ENCODE measurements at places on chromosomes 2 and 18.

DNA sequence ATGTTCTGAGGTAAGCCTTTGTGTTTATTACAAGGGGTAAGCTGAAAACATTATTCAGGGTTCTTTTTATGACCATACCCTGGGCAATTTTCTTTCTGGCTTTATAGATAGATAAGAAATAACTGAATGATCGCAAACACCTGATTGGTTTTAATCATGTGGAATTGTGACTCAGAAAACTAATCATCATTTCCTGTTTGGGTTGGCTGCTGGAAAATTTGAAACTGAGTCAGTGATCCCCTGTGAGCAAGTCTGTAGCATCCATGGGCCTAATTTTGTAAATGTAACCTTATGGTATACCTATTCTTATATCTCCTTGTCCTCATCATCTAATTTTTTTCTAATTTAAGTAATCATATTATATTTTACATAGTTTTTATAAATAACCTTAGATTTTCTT, 34.3 kb downstream of the CCDC68 start:
- DNase-seq, result no peak

GRCh38 chr2:222424276-222424728, at the start of gene SGPP2:
Gene SGPP2, plus strand, starts transcription at chr2:222424543. Its CDS starts 60 bp downstream, at chr2:222424603.
- DNase-seq, result no peak

DNA sequence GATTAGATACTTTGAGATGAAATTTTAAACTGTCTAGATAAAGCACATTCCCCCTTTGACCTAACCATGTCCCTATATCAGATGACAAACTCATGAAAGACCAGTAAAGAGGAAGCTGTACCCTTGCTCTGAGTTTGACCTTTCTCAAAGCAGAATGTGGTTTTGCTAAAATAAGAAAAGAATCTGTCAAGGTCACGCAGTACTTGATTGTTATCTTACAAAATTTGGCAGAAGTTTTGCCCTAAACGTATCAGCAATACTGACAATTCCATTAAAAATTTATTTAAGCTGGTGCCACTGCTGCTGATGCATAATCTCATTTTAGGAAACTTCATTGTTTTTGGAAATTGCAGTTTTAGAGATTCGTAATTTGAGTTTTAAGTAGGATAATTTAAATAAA, 31.2 kb upstream of the GALM start:
- no peak for DNase-seq

GRCh38 chr2:105744909-105745853, at the start of gene NCK2:
Gene NCK2, plus strand, starts transcription at chr2:105744912. Its CDS starts 110,152 bp downstream, at chr2:105855064.
- DNase-seq, result no peak

- no peak for DNase-seq
Observed at GRCh38 chr2:101473911-101474701, 806 bp downstream of the RFX8 start.

- no peak for DNase-seq
Observed at GRCh38 chr2:139045524-139045923, 265.3 kb upstream of the NXPH2 start.

DNA sequence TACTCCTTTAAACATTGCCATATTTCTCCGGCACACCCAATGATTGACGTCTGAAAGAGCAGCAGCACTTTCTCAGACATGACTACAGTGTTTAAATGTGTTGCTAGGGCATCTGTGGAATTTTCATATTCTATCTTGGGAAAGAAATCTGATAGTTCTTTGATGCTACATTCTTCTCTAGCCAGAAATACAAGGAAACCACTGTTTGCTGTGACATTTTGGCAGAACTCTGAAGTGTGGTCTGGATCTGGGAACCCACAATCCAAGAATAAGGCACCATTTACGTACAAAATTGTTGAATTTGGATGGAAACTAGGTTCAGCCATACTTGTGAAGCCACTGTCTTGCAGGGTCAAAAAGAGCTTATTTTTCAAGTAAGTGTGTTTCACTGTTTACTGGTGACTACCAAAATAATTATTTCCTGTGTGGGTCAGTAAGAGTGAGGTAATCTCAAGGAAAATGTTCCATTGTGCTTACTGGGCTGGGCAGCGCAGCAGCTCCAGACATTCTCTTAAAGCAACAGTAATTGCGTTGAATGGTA, 21.3 kb upstream of the CD28 start:
- DNase-seq, result no peak

DNA sequence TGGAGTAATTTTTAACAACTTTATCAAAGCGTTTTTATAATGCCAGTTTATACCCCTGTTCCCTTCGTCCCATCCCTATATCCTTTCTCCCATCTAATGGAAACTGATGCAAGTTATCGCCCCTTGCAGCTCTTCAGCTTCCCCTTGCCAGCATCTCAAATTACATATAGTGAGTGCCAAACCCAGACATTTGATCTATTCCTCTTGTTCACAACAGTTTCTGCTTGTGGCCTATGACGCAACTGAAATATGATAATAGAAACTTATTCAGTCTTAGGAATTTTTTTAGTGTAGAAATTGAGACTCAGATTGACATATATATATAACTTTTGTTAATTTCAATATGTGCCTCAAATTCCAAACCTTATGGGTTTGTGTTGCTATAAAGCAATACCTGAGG, 562.2 kb upstream of the VWC2L start:
- DNase-seq, result no peak

DNA sequence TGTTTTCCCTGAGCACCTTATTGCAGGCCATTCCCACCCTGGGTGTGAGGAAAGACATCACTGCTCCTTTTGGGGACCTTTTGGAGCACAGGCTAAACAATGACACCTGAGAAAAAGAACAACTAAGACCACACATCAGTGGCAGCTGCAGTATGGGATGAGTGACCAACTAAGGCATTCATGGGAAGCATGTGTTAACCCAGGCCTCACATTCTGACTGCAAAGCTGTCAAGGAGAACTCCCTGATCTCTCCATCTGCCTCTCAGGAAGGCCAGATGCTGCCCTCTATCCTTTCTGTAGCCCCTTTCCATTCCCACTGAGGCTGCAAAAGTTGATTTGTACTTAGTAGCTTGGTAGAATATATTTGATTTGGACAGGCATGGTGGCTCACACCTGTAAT, 277.7 kb upstream of the FBXO11 start:
- DNase-seq, result no peak

GRCh38 chr2:1510176-1510575, 96.9 kb downstream of the TPO start:
- no peak for DNase-seq

DNA sequence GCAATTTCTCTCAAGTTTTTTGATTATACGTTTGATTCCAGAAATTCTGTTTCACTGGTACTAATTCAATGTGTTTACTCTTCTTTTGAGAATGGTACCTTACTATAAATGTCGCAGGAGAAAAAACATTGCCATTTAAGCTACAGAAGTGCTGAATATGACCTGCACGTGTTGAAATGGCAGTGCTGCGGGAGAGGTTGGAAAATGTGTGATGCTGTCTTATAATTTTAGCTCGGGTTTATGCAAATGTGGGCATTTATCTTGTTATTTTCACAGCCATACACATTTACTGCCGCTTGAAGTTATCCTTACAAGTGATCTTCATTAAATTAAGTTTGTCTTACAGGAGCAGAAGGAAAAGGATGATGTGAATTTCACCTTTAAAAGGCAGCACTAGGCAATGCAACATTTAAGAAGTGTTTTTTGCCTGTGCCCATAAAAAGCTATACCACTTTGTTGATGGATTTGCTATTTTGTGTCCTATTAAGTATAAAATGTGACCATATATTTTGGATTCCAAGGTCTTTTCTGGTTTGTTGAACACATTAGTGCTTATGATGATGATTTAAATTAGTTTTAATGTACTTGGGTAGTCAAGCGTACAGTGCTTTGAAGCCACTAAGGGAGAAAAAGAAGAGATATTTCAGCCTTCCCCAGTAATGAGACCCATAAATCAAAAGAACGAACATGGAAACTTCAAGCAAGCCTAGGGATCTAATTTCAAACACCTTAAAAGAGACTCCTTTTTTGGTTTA, 112.1 kb downstream of the LTBP1 start:
- no peak for DNase-seq

- DNase-seq, result no peak
Observed at GRCh38 chr18:65049586-65049985, 701.2 kb upstream of the CDH7 start.

- no peak for DNase-seq
Observed at GRCh38 chr18:56576826-56577573, 61.4 kb downstream of the TXNL1 start.

GRCh38 chr2:235601960-235602704, 108.3 kb downstream of the AGAP1 start:
- DNase-seq, result no peak

DNA sequence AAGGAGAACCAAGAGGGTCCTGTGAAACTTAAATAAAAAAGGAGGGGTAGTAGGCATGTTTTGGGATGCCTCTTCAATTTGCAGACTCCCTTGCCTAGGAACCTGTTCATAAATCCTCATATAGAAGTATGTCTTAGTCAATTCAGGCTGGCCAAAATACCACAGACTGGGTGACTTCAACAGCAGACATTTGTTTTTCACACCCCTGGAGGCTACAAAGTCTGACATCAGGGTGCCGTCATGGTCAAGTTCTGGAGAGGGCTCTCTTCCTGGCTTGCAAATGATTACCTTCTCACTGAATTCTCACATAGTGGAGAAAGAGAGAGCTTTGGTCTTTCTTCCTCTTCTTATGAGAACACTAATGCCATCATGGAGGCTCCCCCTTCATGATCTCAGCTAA, 4.1 kb upstream of the TCF4 start:
- DNase-seq, result no peak

GRCh38 chr18:44325903-44326635, 354.6 kb upstream of the SETBP1 start:
- peak; percentile 53 for DNase-seq

GRCh38 chr2:181183878-181184542, 203.6 kb downstream of the UBE2E3 start:
- DNase-seq, result no peak

- DNase-seq, result no peak
Observed at GRCh38 chr2:189506514-189506976, 65.3 kb downstream of the WDR75 start.

DNA sequence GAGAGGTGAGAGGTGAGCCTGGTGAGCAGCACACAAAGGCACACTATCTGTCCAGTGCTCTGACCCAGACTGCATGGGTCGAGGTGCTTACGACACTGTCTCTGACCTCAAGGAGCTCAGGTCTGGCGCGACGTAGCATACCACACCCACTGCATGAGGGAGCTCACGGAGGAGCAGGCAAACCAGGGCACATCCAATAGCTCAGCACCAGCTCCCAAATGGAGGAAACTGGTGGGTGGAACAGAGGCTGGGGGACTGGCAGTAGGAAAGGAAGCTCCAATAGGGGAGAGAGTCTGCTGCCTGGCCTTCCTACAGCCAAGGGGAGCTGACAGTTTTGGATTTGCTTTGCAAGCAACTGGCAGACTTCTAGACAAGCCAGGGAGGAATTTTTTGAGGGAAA, 36.3 kb downstream of the CELF4 start:
- no peak for DNase-seq

DNA sequence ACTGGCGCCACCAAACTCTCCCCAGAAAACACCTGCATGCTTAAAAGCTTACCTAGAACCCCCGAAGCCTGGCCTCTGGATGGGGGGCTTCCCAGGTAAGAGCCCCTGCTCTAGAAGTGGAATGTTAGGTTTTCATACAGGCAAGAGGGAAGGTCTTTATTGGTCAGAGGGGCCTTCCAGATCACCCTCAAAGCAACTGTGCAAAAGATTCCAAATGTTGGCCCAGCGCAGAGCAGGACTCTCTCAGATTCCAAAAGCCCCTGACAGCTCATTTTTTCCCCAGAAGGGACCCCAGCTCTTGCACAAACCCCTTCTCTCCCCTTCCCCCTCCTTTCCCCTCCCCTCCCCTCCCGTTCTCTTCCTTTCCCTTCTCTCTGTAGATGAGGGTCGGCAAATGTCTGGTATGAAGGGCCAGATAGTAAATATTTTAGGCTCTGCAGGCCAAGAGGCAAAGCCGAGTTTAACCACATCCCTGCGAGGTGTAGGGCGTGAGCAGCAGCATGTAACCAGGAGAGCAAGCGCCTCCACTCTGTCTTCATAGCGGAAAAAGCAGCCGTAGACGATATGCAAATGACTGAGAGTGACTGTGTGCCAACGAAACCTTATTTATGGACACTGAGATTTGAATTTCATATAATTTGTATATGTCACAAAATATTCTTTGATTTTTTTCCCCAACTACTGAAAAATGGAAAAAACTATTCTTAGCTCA, 116.9 kb downstream of the SMAD7 start:
- DNase-seq, result no peak

GRCh38 chr18:38807915-38808314, 1242.3 kb upstream of the CELF4 start:
- DNase-seq, result no peak

GRCh38 chr2:120206022-120206581, 17.1 kb downstream of the TMEM185B start:
- DNase-seq, result no peak

GRCh38 chr2:69796174-69796573, 33.3 kb upstream of the GMCL1 start:
- no peak for DNase-seq

DNA sequence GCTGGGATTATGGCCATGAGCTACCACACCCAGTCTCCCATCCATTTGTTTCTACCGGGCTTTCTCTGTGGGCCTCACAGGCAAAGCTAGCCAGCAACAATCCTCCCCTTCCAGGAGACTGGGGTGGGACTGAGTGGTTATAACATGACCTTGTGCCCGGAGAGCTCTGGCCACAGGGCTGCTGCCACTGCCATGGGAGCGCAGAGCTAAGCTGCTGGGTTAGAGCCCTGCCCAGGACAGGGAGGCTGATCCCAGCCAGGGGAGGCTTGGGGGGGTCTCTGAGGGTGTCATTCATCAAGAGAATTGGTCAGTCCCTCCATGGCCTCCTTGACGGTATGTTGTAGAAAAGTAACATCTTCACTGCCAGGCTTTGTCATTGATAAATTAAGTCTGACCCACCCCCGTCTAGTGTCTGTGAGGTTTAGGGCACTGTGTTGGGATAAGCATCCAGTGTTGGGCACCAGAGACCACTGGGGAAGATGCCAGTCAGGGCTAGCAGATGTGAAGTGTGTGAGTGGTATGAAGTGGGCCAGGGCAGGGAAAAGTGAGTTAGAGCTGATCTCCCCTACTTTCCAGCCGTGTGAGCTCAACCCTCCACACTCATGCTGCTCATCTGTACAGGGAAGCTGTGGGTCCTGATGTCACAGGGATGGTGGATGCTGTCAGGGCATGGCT, 368.4 kb upstream of the HS6ST1 start:
- DNase-seq, result no peak

DNA sequence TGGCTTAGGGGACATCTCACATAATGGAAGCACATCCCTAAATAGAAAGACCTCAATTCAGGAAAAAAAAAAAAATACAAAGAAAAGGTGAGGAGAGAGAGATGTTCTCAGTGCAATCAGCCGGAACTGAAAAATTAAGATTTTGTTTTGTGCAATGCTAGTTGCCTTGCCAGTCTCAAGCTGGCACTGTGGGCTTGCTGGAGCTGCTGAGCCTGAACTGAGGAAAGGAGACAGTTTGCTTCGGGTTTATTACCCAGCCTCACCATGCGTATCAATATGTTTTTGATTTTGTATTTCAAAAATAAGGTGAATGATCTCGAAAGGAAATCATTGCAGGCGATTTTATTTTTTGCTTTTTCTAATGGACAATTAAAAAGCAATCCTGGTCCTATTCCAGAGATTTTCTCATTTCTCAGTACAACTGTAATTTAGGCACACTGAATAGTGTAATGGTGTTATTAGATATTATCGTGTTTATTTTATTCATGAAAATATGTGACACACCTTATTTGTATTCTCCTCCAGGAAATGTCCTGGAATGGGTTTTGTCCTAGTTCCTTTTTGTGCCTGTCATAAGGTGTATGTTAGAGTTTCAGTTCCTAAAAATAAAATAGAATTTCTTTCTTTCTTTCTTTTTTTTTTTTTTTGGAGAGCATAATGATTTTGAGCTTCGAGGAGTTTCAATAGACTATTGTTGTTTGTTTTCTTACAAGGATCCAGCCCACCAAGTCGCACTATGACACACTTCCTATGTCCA, 72.8 kb upstream of the ZEB2 start:
- no peak for DNase-seq

Data from SK-N-MC (cell line).